HFFc6 (cell line): ENCODE measurements at places on chromosomes 2 and 18. TPM values are rescaled to one million over a fixed set of nuclear protein-coding genes. Genes with fewer than 3 reads are reported as not detected.

DNA sequence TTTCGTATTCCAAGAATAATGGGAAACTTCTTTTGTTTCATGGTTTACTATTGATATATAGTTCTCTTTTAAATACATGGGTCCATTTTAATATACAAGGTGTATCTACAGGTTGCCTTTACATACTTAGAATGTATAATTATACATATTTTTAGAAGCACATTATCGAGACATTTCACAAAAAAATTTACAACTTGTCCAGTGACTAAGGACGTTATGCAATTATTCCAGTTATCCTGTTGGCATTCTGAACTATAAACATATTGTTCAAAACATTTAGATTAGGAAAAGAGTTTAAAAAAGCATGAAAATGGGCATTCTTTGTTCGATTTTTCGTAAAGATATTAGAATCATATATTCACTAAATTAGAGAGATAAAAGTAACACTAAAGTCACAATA, 344.6 kb upstream of the TMEFF2 start:
- no peak for DNase-seq

- DNase-seq = peak; percentile 92
These were observed 179.3 kb downstream of the GLI2 start for GRCh38 chr2:120914839-120915521.

Gene WNT10A
- not detected in 3 replicates for total RNA-seq

GRCh38 chr18:48022531-48023329, 92.3 kb upstream of the SMAD2 start:
- peak; percentile 68 for DNase-seq

DNA sequence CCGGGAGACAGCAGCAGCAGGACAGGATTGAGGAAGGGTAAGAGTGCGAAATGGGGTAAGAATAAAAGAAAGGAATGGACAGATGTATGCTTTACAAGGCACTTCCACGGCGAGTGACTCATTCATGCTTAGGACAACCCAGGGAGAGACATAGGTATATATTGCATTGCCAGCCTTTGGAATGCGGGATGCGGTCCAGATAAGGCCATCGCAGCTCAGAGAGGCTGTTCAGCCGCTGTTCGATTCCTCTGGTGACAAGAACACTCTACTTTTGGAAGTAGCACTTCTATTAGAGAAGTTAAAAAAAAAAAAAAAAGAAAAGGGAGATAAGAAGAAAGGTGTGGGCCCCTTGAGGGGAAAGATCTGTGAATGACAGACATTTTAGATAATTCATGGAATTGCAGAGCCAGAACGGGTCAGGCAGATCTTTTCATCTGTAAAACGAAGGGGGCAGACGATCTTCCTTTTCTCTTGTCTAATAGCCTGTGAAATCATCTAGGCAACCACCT, 819 bp upstream of the NCOA1 start:
- DNase-seq = no peak

Gene LBX2
- 0.53 to 1.4 TPM (median 0.60 TPM) in 3 replicates for total RNA-seq
